Lung (tissue), 17 donors: ENCODE measurements at places on chromosomes 2 and 18.
A peak's percentile ranks its signal among the peaks of the same experiment; 100 is the strongest.

GRCh38 chr2:120864981-120865380 lies 129.3 kb downstream of the GLI2 start:
- no peak for DNase-seq

DNA sequence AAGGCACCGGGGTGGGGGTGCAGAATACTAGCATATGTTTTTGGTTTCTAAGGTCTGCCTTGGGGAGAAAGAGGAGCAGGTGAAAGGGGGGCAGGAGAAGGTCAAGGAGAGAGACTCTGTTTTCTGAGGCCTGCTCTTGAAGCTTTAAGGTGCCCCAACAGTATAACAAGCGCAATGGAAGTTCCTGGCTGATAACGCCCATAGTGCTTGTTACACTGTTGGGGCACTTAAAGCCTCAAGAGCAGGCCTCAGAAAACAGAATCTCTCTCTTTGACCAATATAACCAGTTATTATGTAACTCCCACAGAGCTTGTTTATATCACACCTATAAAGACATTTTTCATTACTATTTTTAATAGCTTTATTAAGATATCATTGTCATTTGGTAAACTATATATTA lies 16.5 kb downstream of the OXER1 start:
- DNase-seq = no peak

DNA sequence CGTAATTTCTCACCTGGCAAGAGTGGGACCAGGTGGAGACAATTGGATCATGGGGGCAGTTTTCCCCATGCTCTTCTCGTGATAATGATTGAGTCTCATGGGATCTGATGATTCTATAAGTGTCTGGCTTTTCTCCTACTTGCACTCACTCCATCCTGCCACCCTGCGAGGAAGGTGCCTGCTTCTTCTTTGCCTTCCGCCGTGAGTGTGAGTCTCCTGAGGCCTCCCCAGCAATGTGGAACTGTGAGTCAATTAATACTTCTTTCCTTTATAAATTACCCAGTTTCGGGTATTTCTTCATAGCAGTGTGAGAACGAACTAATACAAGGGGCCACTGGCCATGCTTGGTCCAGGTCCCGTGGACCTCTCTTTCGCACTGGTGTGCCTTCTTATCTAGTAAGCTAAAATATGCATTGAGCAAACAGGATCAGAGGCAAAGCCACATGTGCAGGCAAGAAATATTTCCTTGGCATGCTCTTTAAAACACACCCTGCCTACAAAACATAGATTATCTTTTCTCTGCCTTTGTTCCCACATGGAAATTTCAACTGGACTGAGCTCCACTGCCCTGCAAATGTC lies 821.1 kb downstream of the TRIB2 start:
- DNase-seq = no peak

GRCh38 chr2:71880846-71881610 lies 266.6 kb downstream of the CYP26B1 start:
- DNase-seq = no peak

DNA sequence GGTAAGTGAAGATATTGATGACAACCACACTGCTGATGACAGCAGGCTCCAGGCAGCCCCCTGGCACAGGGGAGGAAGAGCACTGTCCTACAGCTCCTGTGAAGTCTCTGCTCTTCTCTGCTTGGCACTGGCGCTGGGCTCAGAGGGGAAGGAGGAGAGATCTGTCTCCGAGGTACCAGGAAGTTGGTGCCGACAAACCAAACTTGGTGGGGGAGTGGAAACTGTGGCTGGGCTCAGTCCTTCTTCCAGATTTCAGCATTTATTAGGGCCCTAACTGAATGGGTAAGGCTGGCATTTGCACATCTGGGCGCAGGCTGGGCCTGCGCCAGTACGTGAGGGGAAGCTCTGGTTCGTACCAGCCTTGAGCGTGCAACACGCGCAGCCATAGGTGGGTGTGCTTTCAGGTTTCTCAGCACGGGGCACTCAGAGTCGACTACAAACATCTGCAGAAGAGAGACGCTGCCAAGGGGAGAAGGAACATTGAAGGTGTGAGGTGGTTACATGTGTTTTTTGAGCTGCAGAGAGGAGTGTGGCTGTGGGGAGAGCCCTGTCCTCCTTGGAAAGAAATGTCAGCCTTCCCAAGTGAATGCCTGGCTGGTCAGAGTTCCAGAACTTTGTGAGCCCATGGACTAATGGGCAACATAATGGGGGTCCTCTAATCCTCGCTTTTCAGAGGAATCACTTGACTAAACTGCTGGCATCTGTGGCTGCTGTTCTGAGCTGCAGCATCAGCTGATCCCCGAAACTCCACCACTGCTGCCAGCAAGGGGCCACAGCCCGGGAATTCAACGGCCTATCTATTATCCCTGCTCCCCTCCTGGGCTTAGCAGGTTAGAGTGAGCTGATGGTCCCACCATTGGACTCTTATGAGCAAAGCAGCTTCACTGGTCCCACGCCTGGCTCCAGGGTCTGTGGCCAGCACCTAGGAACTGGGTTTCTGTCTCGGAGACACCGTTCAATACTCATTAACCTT lies 55.2 kb upstream of the SEMA4C start:
- DNase-seq = no peak

DNA sequence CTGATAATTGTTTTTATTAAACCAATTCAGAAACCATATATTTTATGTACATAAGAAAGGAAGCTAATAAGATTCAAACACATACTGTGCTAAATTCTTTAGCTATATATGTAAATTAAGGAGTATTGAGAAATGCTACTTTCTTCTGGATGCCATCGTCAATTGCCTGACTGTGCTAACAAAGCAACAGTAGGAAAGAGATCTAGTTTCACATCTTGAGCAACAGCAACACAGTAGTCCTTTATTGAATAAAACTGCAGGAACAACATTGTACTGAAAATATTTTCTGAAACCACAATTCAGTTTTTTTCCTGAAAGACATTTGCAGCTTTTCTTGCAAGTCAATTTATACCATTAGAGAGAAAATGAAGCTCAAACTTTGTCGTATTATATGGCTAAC lies 1404.9 kb upstream of the SLC39A10 start:
- no peak for DNase-seq

DNA sequence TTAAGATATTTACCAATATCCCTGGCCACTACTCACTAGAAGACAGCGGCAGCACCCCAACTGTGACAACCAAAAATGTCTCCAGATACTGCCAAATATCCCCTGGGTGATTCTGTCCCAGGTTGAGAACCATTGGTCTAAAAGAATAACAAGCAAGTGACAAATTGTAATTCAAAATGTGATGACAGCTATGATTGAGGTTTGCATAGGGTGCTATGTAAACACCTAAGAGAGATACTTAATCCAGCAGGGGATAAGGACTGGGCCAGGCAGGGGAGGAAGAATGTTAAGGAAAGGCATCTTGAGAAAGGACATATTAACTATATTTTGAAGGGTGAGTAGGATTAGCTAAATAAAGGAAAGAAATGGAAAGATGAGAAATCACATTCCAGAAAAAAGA lies 38.0 kb upstream of the ENOSF1 start:
- no peak for DNase-seq

DNA sequence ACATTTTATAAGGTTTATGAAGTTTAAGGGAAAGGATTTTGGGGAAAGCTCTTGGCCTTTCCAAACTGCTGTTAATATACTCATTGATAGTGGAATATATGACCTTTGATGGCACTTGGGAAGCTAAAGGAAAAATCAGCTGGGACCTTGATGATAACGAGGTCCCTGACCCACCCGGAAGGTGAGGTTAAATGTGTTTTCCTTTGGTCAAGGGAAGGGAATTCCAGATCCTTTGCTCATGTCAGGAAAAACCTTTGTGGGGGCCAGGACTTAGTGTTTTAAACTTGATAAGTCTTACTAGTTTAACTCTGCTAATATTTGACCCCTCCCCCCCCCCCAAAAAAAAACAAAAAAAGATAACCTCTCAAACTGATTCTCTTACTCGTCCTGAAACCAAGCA lies 50.7 kb downstream of the CRIM1 start:
- DNase-seq = no peak

GRCh38 chr2:176445956-176446355 lies 176.7 kb downstream of the MTX2 start:
- DNase-seq = no peak

DNA sequence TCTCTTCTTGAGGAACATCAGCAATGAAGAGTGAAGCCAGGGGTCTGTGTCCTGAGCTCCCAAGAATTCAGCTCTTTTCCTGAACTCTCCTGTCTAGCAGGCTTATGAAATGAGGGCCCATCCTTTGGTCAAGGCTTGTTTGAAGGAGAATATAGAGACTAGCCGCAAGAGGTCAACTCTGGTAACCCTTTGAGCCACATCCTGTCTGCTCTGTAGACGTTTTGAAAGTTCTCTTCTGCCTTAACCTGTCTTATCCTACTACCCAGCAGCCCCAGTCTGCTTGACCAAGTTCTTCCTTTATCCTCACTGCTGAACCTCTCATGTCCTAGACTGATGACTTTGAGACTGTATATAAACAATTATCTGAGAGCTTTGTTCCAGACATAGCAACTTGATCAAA lies 5.4 kb downstream of the SEMA4F start:
- DNase-seq = no peak

- peak; percentile 76 for DNase-seq
Measured at GRCh38 chr2:171086352-171087290, 74.1 kb downstream of the TLK1 start.

GRCh38 chr2:28590496-28591301 lies 94.8 kb downstream of the PLB1 start:
- no peak for DNase-seq

- DNase-seq = no peak
Measured at GRCh38 chr18:916562-916961, 11.9 kb downstream of the ADCYAP1 start.

DNA sequence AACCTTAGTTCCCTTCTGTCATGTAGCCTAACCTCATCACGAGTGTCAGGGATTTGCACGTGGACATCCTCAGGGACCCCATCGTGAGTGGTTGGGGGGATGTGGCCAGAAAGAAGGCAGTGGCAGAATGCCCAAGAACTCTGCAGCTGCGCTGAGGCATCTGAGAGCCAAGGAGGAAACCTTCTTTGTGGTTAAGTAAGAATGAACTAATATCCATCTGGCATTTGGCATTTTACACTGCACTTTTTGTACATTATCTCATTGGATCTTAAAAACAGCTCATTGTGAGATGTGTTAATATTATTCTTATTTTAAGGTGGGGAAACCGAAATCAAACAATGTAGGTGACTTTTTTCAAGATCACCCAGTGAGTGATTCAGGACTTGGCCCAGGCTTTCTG lies 32.6 kb upstream of the APCDD1 start:
- peak; percentile 48 for DNase-seq

- no peak for DNase-seq
Measured at GRCh38 chr2:36616947-36617346, 19.0 kb upstream of the FEZ2 start.

- no peak for DNase-seq
Measured at GRCh38 chr18:79883461-79884293, 67.8 kb downstream of the SLC66A2 start.

DNA sequence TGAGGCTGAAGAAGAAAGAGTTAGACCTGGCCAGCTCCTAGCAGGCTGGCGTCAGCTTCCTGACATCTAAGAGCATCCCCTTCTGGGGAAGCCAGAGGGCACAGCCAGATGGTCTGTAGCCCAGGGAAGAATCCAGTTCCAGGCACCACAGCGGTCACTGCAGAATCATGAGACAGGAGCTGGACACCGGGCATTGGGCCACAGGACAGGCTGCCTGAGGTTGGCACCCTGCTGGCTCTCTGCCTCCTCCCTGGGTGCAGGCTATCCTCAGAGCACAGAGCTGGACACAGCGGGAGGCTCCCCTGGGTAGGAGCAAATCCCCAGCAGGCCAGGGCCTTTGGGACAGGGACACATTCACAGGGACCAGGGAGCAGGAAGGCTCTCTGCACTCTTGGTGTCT lies 19.8 kb upstream of the ATOH8 start:
- DNase-seq = no peak

DNA sequence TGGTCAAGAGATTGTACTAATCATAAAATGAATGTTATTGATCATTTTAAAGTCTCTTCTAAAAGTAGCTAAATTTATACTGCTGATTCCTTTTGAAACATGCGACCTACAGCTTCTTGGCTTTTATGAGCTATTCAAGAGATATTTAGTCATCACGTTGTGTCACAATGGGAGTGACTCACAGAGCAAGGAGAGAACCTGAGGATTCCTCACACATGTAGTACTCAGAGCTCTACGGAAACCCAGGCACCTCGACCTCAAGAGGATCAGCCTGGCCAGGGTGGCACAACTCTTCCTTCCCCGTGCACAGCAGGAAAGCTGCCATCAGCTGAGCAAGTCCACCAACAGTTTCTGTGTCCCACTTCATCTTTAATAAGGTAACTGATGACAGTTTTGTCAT lies at the start of gene DHRS9:
Gene DHRS9 (plus strand): TSS at position 223 of the 400 bp plus-strand sequence. CDS start 12,019 bp downstream, outside the sequence.
- DNase-seq = no peak

DNA sequence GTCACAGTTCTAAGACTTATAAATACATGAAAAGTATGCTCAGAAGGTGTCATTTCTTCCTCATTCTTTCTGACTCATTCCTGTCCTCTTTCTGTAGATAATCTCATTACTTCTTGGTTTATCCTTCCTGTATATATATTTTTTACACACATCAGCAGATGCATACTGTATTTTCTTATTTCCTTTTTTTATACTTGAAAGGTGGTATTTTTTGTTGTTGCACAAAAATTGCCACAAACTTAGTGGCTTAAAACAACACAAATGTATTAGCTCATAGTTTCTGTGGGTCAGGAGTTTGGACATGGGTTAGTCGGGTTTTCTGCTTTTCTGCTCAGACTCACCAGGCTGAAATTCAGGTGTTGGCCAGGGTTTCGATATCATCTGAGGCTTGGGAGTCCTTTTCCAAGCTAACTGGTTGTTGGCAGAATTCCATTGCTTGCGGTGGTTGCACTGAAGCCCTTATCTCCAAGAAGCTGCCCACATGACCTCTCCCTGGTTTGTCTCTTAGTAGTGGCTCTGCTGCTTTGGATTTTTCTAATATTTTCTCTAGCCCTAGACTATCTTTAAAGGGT lies 162.6 kb downstream of the FMNL2 start:
- no peak for DNase-seq

DNA sequence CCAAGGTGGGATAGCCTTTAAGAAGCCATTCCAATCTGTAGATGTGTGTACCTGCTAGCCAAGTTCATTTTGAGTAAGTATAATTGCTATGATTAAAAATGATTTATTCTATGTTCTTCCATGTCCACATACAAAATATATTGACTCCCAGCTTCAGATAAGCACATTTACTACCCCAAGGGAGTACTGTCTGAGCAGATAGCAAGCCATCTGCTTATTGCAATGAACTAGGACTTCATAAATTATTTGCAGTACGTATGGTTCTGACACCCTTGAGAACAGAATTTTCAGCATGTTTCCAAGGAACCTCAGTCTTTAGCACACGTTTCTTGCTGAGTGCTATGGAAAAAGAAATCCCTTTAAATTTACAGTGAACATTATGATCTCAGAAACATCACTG lies 28.2 kb downstream of the ABCG5 start:
- DNase-seq = no peak

DNA sequence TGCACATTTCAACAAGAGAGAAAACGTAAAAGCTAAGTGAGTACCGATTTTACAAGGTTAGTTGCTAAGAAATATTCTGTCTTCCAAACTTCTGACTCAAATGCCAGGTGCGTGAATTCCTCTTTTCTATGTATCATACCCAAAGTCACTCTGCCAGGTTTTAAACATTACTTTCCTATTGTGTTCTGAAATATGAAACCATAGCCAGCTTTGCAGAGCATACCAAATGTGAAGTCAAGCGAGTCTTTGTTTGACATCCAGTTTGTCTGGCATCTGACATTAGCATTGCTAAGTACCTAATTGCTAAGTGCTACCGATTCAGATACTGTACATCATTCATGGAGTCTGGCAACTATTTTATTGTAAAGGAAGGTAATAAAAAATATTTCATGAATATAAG lies 321.9 kb upstream of the GALNT5 start:
- DNase-seq = no peak
